ENCODE measurements at places on chromosomes 1 and 21.

DNA sequence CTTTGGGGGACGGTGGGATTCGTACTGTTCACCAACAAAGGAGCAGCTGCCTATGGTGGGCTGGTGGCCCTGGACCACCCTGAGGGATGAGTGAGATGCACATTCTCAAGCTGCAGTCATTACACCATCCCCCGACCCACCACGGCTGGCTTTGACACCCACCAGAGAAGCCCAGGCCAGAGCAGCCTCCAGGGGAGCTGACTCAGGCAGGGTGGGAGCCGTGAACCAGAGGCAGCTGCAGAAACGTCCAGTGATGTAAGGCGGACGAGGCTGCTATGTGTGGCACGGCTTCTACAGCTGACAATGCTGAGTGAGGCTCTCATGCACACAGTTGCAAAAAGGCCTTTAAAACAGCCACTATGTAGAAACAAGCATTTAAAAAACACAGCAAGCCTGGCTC, 40.1 kb downstream of the CHAF1B start:
- no peak for DNase-seq

DNA sequence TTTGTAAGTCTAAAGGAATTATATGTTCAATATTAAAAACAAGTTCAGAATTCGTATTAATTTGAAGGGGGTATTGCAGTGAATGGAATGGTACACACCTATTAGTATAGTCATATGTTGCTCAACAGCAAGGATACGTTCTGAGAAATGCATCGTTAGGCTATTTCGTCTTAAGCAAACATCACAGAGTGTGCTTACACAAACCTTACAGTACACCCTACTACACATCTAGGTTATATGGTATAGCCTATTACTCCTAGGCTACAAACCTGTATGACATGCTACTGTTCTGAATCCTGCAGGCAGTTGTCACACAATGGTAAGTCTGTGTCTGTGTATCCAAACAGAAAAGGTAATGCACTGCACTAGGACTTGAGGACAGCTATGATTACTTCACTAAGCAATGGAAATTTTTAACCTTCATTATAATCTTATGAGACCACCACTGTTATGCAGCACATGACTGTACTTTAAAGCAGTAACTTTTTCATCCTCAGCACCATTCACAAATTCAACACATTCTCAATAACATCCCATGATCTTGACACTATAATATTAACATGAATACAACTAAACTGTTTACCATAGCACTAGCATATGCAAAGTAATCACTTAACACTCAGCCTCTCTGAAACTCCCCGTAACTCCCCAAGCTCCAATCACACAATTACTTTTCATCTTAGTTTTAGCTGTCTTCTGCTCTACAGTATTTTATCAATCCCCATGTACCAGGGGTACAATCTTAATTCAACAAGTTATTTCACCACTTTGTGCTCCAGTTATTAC, 14.4 kb upstream of the PSMG1 start:
- no peak for DNase-seq

- no peak for DNase-seq
These were observed 7.7 kb downstream of the LRRC52 start for GRCh38 chr1:165551469-165551868.

- no peak for DNase-seq
These were observed 78.2 kb upstream of the FGGY start for GRCh38 chr1:59218521-59219236.

DNA sequence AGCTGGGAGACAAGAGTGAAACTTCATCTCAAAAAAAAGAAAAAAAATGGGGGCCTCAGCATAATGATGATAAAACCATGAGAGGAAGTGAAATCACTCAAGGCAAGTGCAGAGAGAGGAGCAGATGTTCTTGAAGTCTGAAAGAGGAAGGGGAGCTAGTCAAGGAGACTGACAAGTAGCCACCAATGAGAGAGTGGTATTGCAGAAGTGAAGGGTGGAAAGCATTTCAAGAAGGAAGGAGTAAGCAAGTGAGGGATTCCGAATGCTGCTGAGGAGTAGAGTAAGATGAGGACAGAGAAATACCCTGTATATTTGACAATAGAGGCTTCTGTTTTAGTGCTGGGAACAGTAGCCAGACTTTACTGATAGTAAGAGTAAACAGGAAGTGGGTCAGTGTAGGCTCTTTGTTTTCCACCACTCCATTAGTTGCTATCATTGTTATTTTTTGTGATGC, 2.9 kb downstream of the TATDN3 start:
- no peak for DNase-seq

DNA sequence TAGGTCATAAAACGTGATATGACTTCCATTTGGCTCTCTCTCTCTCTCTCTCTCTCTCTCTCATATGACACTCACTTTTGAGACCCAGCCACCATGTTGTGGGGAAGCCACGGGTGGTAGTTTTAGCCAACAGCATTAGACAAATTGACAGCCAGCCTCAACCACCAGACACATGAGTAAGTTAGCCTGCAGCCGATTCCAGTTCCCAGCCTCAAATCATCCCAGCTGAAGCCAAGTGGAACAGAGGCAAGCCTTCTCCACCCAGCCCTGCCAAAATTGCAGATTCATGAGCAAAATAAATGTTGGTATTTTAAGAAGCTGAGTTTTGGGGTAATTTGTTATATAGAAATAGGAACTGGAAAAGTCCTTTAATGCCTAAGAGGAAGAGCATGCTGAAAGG, 98.0 kb upstream of the DNAH14 start:
- no peak for DNase-seq

- no peak for DNase-seq
These were observed 27.4 kb upstream of the AVPR1B start for GRCh38 chr1:206144605-206145004.

DNA sequence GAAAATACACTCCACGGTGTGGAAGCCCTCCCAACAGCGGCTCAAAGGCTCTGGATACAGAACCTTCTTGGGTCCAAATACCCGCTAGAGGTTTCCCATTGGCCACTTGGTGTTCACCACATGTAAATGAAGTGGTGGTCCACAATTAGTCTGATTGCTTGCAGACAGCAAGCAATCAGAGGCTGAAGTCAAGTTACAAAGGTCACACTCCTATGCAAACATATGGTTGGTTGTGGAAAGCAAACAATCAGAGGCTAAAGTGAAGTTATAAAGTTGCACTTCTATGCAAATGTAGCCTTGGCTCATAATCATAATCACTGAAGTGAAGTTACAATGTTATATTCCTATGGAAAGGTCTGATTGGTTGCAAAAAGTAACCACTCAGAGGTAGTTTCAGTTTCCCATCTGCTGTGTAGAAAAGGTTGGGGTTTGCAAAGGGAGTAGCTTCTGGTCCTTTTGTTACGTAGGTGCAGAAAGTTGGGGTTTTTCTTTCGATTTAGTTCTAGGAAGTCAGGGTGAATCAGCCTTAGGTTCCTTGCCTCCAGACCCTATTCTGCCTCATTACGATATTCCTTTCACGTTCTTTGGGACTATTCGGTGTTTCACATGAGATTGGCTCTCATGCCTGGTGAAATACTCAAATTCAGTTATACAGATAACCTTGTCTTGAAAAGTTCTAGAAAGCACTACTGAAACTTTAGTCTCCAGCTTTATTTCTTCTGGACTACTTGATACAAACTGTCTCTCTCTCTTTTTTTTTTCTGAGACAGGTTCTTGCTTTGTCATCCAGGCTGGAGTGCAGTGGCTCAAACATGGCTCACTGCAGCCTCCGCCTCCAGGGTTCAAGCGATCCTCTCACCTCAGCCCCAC, 36.7 kb upstream of the MTF2 start:
- no peak for DNase-seq

DNA sequence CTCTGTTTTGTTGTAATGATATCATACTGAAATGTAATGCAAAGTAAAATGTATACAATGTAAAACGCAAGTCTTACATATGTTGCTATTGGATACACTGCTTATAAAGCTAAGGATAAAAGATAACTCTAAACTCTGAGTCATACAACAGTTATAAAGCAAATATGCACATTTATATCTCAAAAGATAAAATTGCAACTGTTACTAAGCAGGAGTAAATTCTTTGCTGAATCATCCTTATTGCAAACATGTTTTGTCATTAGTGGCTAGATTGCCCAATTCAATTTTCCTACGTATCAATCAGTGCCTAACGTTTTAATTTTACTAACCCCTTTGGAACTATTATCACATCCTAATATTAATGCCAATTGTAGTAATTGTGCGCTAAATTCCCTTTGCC, 762.9 kb downstream of the LTN1 start:
- DNase-seq, result no peak

DNA sequence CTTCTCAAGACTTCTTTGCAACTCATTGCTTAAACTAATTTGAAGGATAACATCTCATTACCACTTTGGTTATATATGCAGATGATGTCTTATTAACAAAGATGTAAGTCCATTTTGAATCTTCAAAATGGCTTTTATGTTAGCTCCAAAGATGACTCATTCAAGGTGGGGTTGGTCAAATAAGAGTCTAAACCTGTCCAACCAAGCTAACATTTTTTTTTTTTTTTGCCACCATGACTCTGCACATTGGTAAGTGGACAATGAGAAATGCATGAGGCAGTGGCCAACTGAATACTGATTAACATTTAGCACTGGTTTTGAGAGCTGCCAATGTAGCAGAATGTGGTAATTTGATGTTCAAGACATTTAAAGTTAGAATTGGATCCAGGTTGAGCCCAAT, 278 bp upstream of the KRTAP27-1 start:
- DNase-seq, result no peak

DNA sequence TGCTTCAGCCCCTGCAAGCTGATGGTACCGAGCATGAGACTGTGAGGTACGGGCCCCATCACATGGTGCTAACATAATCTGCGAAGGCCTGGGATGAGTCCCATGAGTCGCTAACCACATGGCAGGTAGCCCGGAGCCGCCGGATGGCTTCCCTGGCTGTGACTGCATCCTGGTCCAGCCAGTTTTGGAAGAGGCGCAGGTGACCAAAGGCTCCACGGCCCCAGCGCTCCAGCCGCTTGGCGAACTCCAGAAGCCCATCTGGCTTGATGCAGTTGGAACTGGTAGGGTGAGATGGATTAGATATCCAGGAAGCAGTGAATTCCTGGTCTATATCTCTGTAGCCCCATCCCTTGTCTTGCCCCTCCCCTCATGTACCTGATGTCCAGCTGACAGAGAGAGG, 24.6 kb downstream of the LRRC41 start:
- no peak for DNase-seq

DNA sequence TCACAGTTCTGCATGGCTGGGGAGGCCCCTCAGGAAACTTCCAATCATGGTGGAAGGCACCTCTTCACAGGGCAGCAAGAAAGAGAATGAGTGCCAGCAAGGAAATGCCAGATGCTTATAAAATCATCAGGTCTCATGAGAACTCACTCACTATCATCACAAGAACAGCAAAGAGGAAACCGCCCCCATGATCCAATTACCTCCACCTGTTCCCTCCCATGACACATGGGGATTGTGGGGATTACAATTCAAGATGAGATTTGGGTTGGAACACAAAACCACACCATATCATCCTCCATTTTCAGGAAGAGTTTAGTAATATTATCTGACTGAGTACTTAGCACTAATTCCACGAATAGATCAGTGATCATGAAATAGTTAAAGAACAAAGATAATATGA, 244.2 kb downstream of the LMO4 start:
- no peak for DNase-seq

DNA sequence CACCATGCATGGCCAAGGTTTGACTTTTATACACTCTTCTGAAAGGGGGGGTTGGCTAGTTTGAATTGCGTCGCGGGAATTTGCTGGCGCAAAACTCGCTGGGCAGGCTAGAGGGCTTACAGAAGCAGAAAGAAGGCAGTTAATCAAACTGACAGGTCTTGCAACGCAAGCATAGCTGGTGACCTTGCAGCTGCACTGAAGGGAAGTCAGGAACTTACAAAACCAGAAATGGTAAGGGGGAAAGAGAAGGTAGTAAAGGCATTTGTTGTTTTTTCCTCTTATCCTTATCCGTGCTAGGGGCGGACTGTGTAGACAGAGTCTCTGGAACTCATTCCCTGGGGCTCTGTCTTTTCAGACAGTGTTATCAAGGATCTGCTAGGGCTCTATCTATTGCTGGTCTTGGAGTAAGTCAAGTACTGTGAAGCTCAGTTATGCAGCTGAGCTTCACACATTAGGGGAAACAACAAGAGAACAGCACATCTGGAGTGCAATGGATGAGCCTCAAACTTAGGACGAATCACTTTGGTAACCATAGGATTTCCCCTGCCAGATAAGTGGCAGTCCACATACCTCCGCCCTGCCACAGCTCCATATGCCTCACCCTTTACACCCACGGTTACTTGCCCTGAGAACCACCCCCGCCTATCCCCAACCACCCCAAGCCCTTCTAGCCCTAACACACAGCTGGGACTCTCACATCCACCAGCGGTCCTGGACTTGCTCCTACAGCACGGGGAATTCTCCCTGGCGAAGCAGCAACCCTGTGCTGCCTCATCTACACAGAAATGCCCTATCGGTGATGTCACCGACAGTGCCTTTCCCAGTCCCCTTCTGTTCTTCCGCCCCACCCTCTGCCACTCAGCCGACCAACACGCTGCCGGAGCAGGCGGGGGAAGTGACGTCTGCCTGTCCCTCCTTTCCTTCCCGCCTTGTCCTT, 251.4 kb downstream of the FAM72C start:
- no peak for DNase-seq

GRCh38 chr1:119954476-119955422, 58.4 kb upstream of the ADAM30 start:
- no peak for DNase-seq

GRCh38 chr1:63836374-63836773, 62.6 kb downstream of the ROR1 start:
- DNase-seq, result no peak

DNA sequence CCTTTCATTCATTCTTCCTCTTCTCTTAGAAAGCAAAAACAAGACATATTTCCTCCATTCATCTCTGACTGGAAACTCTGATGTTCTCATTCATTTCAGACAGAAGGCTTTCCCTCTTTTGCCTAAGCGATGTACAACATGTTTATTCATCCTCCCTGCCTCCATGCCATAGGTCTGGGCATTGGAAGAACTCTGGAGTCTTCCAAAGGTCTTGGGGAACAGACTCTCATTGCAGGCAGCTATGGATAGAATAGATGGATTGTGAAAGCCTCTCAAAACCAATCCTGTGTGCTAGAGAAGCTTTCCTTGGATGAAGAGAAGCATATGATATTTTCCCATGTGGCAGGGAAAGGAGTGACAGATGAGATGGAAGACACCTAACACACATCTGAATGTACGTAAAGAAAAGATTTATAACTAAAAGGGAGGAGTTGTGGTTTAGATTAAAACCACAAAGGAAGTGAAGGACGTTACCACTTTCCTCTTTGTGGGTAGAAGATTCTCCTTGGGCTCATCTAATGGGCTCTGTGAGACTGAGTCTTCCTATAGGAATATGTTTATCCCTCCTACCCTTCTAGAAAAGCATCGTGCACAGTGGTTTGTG, 38.7 kb downstream of the BCL9 start:
- no peak for DNase-seq
